ENCODE measurements at places on chromosomes 6 and 20.

- no peak for DNase-seq
Measured at GRCh38 chr6:76694795-76695194, 622.3 kb upstream of the IMPG1 start.

DNA sequence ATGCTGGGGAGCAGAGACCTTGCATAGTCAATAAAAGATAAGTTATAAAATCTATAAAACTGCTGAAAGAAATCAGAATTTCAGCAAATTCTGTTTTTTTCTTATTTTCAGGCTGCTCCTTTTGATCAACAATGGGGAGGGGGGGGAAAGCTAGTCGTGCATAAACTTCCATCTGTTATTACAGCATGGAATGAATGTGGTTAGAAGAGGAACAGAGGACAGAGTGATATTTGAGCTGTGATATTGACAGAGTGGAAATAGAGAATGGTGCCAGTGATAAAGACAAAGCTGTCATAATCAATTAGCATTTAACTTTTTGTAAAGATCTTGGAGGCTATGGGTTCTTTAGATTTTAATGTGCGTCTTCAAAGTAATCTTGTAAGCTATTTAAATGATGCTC, 43.4 kb upstream of the QKI start:
- no peak for DNase-seq

- DNase-seq = no peak
Measured at GRCh38 chr20:13613917-13614316, 24.8 kb downstream of the TASP1 start.

GRCh38 chr20:38272398-38272797, 11.9 kb upstream of the KIAA1755 start:
- DNase-seq = no peak

DNA sequence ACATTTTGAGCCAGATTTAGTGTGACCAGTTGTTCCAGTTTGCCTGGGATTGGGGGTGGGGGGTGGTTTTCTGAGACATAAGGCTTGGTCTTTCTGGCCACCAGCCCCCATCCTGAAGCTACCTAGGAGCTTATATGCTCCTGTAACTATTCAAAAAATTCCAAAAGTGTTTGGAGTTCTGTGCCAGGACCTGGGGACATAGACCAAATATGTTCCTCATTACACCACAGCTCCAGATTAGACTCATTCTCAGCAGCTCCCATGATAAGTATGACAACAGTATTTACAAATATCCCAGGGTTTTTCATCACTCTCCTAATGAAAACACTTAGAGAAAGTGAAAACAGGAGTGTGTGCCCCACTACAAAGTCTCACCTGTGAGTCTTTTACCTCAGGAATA, 37.8 kb upstream of the RNF144B start:
- no peak for DNase-seq

- DNase-seq = no peak
Measured at GRCh38 chr20:59253779-59254319, 46.6 kb upstream of the EDN3 start.

GRCh38 chr6:67248077-67248476, 1387.0 kb upstream of the ADGRB3 start:
- DNase-seq = no peak

DNA sequence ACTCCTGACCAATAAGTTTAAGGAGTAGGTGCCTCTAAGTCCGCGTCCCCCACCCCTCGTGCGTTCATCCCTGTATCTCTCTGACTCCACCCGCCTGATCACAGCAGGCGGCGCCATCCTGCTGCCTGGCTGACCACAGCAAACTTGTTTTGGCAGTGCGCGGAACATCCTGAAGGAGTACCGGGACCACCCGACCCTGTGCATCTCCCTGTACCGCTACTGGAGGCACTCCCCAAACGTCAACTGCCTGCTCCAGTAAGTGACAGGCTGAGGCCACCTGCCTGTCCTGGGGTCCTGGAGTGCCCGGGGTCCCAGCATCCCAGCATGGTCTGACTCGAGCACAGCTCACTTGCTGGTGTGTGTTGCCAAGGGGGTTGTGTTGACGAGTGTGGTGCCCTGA, 19.0 kb downstream of the PNLDC1 start:
- no peak for DNase-seq

DNA sequence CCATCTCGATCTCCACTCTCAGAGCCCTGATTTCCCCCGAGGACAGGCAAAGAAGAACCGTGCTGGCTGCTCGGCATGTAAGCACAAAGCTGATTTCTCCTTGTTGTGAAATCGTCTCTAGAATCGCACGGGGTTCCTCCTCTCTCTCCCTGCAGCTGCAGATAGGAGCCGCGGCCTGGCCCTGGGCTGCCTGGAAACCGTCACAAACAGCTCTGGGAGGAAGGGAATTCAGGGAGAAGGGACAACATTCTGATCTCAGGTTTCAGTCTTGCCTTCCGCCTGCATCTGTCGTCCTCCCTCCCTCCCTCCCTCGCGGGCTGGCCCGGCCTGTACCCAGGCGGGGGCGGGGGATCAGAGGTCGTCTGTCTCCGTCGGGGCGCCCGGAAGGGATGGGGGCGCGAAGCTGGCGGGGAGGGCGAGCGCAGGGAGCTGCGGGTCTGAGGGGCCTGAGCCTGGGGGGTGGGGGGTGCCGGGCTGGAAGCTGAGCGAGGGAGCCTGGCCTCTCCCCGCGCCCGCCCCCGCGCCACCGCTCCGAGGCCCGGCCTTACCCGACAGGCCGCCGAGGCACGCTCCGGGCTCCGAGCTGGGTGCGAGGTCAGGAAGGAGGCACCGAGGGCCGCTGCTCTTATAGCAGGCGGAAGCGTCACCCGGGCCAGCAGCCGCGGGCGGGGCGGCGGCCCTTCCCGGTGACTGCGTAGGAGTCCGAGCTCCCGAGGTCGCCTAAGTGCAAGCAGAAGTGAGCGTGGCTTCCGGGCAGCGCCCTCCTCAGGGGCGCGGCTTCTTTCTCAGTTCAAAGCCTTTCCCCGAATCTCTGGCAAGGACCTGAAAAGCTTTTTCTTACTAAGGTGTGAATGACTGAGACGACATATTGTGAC, at the start of gene SERPINB1:
Gene SERPINB1 (minus strand): TSS at position 600 of the 875 bp plus-strand sequence. CDS start 1,277 bp downstream, outside the sequence.
- DNase-seq = peak; percentile 67

- DNase-seq = no peak
Measured at GRCh38 chr20:37816003-37816402, 86.9 kb upstream of the VSTM2L start.
